Thyroid gland (tissue), 4 donors: ENCODE measurements at places on chromosomes 11 and 22.

DNA sequence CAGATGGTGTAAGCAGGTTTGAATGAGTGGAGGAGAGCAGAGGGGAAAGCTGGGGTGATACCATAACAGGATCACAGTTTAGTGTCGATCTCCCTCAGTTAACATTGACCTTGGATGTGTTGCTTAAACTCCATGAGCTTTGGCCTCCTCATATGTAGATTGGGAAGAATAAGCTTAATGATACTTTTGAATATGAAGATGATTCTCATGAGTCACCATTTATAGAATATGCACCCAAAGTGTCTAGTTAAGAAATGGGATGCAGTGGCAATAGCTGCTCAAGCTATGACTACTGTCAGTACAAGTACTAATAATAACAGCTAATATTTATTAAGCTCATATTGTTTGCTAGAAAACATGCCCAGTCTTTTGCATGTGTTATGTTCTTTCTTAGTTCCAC is 236.2 kb upstream of the KIRREL3 start:
- no peak for DNase-seq

- DNase-seq = peak; percentile 5
Observed at GRCh38 chr11:131584785-131585592, 214.6 kb downstream of the NTM start.

DNA sequence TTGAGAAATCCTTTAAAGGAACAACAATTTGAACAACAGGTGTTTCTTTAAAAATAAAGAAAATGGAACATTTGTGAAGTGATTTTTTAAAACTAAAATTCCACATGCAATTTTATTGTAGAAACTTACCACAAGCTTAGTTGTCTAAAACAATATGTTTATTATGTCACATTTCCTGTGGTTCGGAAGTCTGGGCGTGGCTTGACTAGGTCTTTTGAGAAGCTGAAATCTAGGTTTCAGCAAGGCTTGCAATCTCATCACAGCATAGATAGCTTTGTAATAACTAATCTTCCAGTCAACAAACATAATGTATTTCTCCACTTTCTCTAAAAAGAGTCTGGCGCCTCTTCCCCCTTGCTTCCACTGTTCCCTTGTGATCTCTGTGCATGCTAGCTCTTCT is 27.0 kb downstream of the MS4A6A start:
- no peak for DNase-seq

GRCh38 chr22:26780521-26780920 is 123.1 kb downstream of the MIAT start:
- no peak for DNase-seq

DNA sequence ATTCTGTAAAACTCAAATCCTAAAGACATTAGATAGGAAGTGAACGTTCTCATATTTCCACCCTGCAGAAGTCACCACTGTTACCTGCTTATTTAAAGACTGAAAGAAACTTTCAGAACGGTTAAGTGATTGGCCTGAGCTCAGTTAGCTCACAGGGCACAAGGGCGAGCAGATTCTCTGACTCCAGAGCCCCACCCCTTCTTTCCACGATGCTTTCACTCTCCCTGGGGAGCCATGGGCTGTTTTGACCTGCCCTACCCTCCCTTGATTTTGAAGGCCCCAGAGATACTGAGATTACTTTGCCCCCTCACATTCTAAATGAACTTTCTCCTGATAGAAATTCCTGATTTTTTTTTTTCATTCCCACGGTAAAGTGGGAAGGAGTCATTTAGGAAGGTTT is 33.9 kb downstream of the ARHGAP1 start:
- DNase-seq = peak; percentile 29

DNA sequence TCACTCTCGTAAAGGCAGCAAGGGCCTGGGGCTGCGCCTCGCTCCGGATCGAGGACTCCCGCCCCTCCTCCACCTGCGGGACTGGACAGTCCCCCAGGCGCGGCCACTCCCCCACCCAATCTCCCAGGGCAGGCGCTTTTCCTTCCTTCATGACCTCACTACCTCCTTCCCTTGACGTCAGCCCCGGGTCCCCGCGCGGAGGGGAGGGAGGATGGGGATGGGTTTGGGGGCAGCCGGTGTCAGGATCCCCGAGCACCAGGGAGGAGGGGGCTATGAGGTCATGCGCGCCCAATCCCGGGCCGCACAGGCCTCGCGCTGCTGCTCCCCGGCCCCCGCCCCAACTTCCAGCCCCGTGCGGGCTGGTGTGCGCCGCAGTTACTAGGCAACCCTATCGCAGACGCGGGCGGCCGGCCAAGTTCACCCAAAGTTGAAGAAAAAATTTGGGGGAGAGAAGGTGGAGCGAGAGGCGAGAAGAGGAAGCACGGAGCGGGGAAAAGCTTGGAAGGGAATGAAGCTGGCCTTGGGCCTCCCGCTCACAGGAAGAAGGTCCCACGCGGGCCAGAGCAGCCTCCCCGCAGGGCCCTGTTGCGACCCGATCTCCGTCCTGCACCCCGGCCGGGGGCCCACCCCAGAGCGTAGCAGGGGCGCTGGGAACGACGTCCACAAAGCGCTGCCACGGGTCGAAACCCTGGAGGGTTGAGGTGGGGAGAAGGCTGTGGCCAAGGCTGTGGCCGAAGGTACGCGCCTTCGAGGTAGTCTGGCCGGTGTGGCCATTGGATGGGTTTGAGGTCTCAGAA is 8.3 kb downstream of the WT1 start:
- no peak for DNase-seq

- no peak for DNase-seq
Observed at GRCh38 chr11:128720522-128720985, 26.7 kb downstream of the FLI1 start.

GRCh38 chr11:104967534-104968354 is 630 bp downstream of the CASP4 start:
- no peak for DNase-seq

DNA sequence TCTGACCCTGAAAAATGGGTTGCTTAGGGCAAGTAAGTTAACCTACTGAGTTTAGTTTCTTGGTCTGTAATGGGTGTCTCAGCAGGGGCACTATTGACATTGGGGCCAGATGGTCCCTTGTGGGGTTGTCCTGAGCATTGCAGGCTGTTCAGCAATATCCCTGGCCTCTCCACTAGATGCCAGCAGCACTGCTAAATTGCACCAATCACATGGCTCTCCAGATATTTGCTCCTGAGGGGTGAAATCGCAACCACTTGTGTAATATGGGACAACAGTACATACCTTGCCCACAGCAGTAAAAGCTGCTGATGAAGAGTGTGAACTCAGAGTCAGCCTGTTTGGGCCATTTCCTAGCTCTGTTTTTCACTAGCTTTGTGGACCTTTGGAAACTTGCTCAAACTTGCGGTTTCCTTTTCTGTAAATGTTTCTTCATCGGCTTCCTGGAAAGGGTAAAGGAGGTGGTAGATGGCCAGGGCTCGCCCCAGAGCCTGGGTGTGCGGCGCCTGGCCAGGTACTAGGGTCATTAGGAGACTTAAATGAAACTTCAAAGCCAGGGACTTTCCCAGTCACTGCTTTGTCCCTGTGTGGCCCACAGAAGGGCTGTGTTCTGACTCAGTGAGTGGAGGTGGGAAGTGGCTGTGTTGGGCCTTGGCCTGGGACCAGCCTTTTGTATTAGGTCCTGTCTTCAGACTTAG is 13.0 kb downstream of the NCF4 start:
- DNase-seq = peak; percentile 28

GRCh38 chr11:10392095-10393079 is 62.7 kb upstream of the AMPD3 start:
- no peak for DNase-seq

- no peak for DNase-seq
Observed at GRCh38 chr22:36758792-36759271, 17.1 kb downstream of the IFT27 start.

GRCh38 chr22:49643998-49644397 is 183.7 kb downstream of the BRD1 start:
- DNase-seq = no peak

DNA sequence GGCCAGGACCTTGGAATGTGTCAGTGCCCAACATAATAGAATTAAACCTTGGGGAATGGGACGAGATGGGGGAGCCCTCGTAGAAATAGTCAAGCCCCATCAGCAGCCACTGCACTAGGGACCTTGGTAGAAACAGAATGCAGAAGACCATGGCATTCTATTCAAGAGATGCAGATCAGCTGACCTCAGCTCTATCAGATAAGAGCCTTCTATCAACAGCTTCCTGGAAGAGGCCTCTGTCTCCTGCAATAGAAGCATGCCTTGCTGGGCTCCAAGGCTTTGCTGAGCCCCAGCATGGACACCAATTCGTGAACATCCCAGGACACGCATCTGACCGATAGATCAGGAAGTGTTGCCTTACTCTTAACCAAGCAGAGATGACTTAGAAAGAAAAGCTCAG is 27.5 kb upstream of the FLI1 start:
- DNase-seq = no peak

DNA sequence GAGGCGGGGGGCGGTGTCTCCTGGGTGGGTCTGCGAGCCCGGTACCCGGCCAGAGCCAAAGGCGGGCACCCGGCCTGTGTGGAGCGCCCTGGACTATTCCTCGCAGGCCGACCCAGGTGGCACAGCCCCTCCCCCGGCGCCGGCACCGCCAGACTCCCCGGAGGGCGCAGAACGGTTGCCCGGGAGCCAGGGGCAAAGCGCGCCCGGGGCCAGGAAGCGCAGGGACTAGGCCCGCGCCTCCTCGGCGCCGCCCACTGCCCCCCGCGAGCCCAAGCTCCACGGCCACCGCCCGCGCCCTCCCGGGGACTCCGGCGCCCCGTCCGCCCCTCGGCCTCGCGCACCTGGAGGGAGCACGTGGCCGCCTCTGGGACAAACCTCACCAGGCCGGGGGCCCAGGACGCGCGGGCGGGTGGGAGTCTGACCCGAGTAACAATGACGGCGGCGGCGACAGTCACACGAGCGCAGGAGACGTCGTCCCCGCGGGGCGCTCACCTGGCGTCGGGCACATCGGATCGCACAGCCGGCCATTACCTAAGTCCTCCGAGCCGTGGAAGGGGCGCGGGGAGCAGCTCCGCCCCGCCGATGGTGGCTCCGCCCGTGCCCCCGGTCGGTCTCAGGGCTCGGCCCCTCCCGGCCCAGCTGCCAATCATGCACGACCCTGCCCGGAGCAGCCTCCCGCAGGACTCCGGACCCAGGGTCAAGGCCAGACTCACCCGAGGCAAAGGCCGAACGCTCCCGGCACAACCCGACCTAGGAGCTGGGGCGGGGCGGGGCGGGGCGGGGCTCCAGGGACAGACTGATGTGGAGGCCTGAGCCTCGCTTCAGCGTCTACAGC is 7.4 kb downstream of the PLXNB2 start:
- no peak for DNase-seq

GRCh38 chr11:73932781-73933180 is 18.0 kb upstream of the DNAJB13 start:
- no peak for DNase-seq

- DNase-seq = no peak
Observed at GRCh38 chr11:27696115-27696514, 4.1 kb downstream of the BDNF start.
